ENCODE measurements at places on chromosomes 2 and 18.

DNA sequence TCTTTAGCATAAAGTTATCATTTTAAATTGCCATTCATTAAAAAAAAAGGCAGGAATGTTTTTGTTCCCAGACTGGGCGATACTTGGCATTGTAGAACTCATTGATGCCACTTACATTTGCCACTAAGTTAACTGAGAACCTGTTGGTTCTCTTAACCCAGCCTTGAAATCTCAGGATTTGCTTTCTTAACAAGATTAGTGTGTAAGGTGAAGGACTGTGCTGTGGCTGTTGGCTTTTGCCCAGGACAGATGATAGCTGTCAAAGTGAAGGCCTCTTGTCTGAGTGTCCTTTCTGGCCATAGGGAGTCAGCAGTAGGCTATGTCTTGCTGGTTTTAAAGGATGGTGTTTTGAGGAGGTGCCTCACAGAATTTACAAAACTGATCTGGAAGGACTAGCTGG lies 2.6 kb downstream of the DPYSL5 start:
- no peak for DNase-seq

DNA sequence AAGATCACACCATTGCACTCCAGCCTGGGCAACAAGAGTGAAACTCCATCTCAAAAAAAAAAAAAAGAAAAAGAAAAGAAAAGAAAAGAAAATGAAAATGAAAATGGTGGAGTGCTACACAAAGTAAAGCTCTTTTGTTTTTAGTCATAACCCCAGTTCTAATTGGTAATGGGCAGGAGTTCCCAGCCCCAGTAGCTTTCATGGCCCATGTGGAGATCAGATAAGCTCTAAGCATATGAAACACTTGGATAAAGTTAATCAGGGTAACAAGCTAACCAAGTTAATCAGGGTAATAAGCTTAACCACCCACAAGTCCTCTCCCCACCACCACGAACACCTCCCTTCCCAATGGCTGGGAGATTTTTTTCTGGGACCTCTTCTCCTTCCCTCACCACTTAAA lies 240.8 kb downstream of the BCL11A start:
- no peak for DNase-seq

DNA sequence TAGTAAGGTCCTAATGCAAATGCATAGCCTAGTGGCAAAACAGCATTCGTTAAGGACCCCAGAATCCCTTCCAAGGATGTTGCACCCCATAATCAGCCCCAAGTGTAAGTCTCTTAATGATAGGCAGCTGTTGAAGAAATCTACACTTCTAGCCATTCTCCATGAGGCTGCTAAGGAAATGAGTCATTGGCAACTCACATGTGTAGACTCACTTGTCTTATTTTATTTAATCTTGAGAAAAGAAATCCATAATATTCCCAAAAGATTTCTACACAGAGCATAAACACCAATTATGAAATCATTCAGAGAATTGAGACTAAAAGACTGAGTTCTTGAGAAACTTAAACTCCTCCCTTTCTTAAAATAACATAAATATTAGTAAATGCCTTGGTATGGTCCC lies 52.4 kb downstream of the AKAIN1 start:
- no peak for DNase-seq

- DNase-seq: no peak
These were observed 24.3 kb downstream of the ATF2 start for GRCh38 chr2:175143678-175144077.

- no peak for DNase-seq
These were observed 144.3 kb downstream of the CCDC102B start for GRCh38 chr18:68942230-68942629.

DNA sequence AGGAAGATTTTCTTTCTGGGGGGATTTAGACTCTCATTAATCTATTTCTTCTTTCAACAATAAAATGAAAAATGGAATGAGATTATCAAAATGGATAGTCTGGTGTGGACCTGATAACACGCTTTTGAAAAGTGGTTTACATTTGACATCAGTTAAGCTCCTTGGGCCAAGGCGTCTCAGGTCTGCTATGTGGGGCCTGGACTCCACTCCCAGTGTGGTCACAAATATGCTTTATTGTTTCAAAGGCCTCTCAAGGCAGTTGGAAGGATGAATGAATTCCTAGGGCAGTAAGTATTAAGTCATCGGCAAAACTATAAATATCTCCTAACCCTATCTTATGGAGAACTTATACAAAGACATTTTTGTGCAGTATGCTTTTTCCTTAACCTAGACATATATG lies 74.5 kb downstream of the ETAA1 start:
- peak; percentile 31 for DNase-seq

DNA sequence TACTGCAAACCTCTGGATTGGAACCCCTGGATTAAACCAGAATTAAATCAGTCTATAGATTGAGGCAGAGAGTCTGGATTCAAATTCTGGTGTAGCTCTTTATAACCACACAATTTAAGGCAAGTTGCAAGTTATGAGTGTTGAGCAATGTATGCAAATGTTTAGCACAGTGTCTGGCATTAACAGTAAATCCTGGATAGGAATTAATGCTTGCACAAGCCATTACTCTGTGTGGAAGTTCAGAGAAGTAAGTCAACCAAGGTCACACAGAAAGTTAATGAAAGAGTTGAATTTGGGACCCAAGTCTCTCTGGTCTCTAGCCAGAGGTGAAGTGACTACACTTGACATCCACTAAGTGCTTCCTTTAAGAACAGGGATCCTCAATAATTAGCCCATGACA lies 2.0 kb upstream of the MARCO start:
- DNase-seq: no peak

GRCh38 chr18:79529991-79530390 lies 134.3 kb downstream of the NFATC1 start:
- no peak for DNase-seq

Measured in fibroblast of skin of right quadriceps (primary cell).